ENCODE measurements at places on chromosomes 1 and 21.

DNA sequence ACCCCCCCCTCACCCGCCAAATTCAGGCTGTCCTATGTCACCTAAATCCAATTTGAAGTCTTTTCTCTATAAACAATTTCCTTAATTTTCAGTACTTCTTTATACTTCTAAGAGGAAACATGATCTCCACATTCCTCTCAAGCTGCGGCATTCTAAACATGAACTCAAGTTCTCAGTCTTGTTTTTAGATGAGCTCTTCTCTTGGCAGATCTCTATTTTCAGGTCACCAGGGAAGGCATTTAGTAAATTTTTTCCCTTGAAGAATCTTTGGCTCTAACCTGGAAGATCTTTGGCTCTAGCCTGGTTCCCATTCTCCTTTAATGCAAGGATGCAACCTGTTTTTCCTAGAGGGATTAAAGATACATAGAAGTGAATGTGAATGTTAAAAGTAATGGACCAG is 193.4 kb downstream of the ATG4C start:
- DNase-seq, result no peak

GRCh38 chr1:115056395-115056798 is 26.8 kb downstream of the TSHB start:
- peak; percentile 85 for DNase-seq

- DNase-seq, result no peak
These were observed 82.8 kb downstream of the AXDND1 start for GRCh38 chr1:179448437-179449149.

- DNase-seq, result no peak
These were observed 6.1 kb upstream of the AK2 start for GRCh38 chr1:33042831-33043230.

DNA sequence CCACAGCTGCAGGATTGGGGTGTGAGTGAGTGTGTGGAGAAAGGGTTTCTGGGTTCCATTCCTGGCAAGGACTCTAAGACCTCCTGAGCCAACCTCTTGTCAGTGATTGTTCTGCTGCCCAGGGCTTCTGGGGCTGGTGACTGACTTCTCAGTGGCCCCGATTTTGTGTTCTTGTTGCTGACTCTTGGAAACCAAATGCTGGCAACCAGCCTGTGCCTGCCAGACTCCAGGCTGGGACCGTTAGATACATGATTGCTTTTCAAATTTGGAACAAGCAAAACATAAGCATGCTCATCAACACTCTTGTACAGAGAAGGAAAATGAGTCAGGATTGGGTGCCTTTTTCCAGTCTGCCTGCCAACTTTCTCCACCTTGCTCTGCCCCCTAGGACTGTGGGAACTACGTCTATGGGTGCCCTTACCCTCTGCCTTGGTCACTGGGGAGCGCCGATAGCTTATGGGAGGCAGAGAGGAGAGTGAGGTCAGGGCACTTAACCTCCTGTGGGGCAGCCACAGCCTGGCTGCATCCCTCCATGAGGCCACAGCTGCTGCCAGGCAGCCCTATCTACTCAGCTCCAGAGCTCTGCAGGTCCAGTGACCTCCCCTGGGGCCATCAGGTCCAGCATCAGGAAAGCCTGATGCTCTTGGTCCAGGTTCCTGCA is 39.3 kb upstream of the EPS8L3 start:
- no peak for DNase-seq

DNA sequence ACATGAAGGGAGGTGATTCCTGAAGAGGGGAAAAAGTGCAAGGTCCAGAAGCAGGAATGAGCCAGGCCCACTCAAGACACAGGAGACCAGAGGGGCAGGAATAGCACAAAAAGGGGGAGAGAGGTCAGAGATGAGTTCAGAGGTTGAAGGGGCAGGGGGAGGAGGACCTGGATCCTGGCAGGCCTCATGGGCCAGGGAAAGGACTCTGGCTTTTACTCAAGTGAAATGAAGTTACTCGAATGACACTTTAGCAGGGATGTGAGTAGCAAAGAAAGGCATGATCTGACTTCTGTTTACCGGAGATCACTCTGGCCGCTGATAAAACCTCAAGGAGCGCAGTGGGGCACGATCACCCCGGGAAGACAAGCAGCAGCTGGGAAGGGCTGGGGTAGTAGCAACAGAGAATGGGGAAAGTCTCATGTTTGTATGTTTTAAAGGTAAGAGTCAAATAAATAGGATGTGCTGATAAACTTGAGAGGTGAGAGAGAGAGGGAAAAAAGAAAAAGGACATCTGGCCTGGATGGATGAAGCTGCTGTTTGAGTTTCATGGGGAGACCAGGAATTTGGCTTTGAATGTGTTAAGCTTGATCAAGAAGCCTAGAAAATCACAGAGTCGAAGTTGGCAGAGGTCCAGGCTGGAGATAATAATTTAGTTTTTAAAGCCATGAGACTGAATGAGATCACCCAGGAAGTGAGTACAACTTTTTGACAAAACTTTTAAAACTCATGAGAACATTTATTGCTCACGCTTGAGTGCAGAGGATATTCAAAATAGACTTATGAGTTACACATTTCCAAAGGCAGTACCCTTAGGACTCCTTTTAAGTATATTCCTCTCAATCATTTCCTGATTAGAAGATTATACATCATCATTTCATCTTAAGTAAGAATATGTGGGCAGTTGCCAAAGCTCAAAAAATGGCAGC is 156.0 kb downstream of the RERE start:
- peak; percentile 86 for DNase-seq

DNA sequence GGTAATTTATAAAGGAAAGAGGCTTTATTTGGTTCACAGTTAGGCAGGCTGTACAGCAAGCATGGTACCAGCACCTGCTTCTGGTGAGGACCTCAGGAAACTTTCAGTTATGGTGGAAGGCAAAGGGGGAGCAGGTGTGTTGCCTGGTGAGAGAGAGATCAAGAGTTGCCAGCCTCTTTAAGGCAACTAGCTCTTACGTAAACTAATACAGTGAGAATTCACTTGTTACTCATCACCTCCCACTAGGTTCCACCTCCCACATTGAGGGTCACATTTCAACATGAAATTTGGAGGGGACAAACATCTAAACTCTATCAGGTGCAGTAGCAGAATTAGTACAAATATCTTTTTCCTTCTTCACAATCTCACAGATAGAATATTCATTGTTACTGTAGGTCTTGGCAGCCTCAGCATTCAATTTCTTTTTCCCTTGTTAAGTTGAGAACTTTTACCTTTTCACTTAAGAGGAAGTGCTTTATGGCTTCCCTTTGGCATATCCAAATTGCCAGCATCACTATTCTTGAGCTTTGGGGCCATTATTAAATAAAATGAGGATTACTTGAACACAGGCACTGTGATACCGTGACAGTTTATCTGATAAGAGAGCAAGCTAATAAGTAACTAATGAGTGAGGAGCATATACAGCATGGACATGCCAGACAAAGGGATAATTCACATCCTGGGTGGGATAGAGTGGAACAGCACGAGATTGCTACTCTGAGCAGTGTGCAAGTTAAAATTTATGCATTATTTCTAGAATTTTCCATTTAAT is 48.4 kb downstream of the MAGI3 start:
- DNase-seq, result no peak

- no peak for DNase-seq
These were observed 35.2 kb downstream of the ARID4B start for GRCh38 chr1:235292790-235293189.

- no peak for DNase-seq
These were observed 3.8 kb downstream of the CELSR2 start for GRCh38 chr1:109252893-109253802.

GRCh38 chr21:35226968-35227744 is 178.1 kb upstream of the RUNX1 start:
- no peak for DNase-seq

DNA sequence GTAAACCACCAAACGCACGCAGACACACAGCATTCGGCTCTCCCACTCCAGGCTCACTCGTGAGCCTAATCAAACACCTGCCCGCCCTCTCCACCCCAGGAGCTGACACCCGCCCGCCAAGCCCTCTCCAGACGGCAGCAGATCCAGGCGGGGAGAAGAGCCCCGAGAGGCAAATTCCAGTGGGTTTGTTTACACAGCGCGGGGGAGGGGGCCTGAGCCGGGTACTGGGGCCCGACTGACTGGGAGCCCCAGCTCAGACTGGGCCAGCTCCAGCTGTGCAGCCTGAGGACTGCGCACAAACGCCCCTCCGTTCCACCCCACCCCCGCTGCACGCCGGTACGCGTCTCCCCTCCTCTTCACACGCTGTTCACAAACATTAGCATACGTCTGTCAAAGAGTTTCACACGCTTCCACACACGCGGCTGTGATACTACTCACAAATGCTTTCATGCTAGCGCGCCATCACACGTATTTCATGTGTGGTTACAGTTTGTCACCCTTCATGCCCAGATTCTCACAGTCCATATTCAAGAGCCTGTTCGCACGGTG is 1.0 kb upstream of the EFNA1 start:
- no peak for DNase-seq

DNA sequence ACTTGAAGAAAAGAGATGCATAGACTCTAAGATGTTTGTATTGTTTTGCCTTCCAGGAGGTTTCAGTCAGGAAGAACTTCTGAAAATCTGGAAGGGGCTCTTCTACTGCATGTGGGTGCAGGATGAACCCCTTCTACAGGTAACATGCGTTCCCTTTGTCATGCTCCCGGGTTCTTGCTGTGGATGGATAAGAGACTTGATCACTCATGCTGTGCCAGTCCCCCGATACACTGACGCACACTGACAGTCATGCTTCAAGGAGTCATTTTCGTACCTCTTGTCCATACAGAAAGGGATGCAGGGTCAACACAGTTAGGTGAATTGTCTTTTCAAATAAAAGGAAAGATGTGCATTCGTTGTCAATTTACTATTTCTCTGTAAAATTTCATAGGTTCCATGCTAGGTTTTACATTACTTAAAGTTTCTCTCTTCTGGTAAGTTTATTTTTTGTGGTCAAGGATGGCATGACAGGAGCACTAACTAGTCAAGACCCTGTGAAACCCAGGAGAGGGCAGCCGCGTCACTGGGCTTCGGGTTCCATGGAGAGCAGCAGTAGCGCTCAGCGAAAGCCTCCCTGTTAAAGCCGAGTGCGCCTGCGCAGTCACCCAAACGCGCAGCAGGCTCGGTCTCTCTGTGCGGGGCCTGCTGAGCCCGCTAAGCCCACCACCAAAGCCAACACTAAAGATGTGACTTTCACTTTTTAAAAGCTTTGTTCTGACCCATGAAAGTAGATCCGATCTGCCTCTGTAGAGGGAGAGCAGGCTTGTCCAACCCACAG is 10.7 kb downstream of the RRP1B start:
- DNase-seq, result no peak

DNA sequence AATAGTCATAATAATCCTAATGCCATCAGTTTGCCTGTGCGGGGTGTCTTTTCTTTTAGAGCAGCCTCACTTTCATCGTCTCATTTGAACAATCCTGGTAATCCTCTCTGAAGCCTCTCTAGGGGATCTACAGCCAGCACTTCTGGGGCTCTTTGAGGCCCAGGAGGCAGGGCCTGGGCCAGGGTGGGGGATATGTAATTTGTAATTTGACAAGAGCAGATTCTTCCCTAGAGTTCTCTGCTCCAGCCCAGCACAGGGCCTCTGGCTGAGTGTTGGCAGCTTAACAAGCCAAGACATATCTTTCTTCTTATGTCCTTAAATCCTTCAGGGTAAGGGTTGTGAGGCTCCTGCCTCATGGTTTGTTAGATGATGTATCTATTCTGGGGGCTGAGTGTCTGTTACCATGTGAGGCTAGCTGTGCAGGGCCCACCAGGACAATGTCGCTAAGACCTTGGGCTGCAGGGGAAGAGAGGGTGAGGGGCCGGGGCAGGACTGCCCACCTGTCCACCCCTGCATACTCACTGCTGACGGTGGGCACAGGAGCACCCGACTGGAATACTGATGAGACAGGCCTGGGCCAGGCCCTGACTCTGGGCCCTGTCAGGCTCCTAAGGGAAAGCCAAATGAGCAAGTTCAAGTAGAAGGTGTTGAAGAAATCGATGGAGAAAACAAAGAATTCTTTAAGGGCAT is 45.3 kb upstream of the PARP1 start:
- no peak for DNase-seq

DNA sequence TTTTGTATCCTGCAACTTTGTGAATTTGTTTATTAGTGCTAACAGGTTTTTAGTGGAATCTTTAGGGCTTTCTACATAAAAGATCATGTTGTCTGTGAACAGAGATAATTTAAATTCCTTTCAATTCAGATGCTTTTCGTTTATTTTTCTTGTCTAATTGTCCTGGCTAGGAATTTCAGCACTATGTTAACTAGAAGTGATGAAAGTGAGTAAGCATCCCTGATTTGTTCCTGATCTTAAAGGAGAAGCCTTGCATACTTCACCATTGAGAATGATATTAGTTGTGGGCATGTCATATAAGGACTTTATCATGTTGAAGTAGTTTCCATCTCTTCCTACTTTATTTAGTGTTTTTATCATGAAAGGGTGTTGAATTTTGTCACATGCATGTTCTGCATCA is 23.6 kb upstream of the TRIM67 start:
- DNase-seq, result no peak
